ENCODE measurements at places on chromosomes 12 and 14.

- DNase-seq: no peak
Measured at GRCh38 chr12:76337583-76337982, 10.6 kb downstream of the BBS10 start.

- DNase-seq: no peak
Measured at GRCh38 chr12:62075870-62076269, 184.3 kb upstream of the USP15 start.

- no peak for DNase-seq
Measured at GRCh38 chr12:130766470-130766869, 50.4 kb upstream of the RIMBP2 start.

DNA sequence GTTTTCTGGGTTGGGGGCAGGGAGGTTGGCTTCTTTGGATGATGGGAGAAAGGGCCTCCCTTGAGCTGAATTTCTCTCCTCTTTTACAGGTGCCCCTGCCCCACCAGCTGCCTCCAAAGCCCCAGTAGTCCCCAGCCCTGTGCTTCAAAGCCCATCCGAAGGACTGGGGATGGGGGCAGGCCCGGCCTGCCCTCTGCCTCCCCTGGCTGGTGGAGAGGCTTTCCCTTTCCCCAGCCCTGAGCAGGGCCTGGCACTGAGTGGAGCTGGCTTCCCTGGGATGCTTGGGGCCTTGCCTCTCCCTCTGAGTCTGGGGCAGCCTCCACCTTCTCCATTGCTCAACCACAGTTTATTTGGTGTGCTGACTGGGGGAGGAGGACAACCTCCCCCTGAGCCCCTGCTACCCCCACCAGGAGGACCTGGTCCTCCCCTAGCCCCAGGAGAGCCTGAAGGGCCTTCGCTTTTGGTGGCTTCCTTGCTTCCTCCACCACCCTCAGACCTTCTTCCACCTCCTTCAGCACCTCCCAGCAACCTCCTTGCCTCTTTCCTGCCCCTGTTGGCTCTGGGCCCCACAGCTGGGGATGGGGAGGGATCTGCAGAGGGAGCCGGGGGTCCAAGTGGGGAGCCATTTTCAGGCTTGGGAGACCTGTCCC is 4.0 kb downstream of the MBD6 start:
- no peak for DNase-seq

GRCh38 chr12:131733874-131734273 is 23.0 kb downstream of the SFSWAP start:
- DNase-seq: no peak

- no peak for DNase-seq
Measured at GRCh38 chr14:87409393-87409792, 583.6 kb downstream of the GALC start.

GRCh38 chr12:1481906-1482305 is 112.5 kb downstream of the FBXL14 start:
- DNase-seq: no peak

- no peak for DNase-seq
Measured at GRCh38 chr12:42660968-42661937, 71.7 kb upstream of the PRICKLE1 start.

GRCh38 chr12:65535946-65536345 is 257.5 kb downstream of the MSRB3 start:
- no peak for DNase-seq

DNA sequence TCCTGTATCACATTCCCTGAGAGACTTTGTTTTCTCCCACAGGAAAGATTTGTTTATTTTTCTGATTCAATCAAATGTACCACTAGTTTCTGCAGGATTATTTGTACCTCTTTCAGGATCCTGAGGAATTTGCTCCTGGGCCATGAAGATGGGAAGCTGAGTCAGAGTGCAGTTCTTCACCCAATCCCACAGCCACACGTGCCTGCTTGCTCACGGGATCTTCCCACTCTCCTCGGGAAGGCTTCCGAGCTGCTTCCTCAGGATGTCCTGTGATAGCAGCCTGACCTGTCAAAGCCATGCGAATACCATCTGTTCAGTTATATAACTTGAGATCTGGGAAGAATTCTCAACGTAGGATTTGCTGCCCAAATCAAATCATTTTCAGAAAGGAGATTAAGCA is 41.8 kb upstream of the HIF1A start:
- no peak for DNase-seq

DNA sequence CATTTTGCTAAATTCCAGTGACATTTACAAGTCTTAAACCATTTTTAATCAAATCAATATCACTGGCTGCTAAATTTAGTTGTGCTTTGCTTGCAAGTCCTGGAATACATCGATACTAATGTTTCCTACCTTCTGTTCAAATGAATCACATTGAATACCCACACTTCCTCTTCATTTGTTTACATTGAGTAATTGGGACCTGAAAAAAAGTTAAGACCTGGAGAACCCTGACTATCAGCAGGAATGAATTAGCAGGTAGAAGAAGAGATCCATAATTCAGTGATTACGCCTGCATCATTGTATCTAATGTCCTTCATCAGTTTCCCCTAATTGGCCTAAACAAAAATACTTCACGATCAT is 369.3 kb downstream of the ETNK1 start:
- DNase-seq: no peak

GRCh38 chr12:107590814-107591375 is 94.7 kb upstream of the PWP1 start:
- no peak for DNase-seq

DNA sequence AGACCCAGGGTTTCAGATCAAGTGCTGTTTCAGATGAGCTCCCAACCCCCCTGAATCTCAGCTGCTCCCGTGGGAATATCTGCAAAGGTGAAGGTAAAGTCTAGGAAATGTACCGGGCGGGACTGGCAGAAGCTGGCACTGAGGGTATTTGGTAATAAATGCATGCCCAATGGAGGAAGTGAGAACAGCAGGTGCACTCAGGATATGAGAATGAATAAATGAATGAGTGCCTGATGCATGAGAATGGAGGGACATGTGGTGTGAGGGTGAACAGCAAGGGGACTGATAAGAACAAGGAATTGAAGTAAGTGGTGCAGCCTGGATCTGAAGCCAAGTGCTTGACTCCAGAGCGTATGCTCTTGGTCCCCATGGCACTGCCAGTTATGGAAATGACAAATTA is 11.6 kb downstream of the RAPGEF3 start:
- no peak for DNase-seq

- no peak for DNase-seq
Measured at GRCh38 chr12:32587581-32588495, 91.3 kb upstream of the DNM1L start.

GRCh38 chr12:129997239-129997638 is 93.4 kb upstream of the TMEM132D start:
- DNase-seq: no peak

DNA sequence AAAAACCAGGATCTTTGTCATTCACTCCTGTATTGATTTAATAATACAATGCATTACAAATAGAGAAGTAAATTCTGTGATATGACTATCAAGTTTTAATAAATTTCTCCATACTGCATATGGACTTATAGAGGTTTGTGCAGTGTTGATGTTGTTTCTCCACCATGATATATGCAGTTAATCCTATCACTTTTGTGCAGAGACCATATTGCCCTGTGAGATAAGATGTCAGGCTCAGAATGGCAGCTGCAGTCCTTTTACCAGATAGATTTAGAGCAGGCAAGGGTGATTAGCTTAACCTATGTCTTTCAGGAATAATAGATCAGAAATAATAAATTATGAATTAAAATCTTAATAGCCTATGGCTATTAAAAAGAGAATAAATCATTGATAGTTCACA is 38.6 kb upstream of the KCNJ8 start:
- peak; percentile 68 for DNase-seq

- DNase-seq: no peak
Measured at GRCh38 chr14:106062502-106063272, 536.3 kb downstream of the TMEM121 start.

- no peak for DNase-seq
Measured at GRCh38 chr14:65208548-65208947, 106.2 kb upstream of the MAX start.

DNA sequence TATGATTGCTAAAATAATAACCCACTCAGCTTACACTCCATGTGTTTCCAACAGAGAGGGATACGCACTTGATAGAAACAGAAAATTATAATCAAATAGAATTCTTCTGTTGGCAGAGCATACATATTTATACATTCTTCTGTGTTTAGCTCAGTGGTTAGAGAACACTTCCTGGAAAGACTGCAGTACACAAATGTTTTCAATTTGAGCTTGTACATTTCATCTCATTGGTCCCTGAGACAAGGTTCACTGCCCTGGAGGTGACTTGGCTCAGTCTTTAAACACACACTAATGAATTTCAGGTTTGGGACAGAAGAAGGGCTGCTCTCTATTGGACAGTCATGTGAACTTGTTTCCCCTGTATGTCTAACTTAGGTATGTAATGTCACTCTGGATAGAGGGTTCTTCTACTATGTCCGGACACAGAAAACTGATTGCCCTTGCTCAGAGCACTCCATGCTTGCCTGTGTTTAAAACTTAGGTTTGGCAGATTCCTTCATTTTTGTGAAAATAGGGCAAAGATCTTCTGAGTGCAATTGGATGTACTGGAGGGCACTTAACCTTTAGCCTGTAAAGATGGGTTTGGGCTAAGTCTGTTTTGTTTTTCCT is 22.9 kb downstream of the PROX2 start:
- no peak for DNase-seq

GRCh38 chr14:82009076-82009475 is 475.4 kb upstream of the SEL1L start:
- DNase-seq: no peak

- no peak for DNase-seq
Measured at GRCh38 chr14:29815016-29815674, 112.5 kb downstream of the PRKD1 start.
